Ammon's horn (tissue), 1 donor: ENCODE measurements at places on chromosomes 4 and X.
A peak's percentile ranks its signal among the peaks of the same experiment; 100 is the strongest.

DNA sequence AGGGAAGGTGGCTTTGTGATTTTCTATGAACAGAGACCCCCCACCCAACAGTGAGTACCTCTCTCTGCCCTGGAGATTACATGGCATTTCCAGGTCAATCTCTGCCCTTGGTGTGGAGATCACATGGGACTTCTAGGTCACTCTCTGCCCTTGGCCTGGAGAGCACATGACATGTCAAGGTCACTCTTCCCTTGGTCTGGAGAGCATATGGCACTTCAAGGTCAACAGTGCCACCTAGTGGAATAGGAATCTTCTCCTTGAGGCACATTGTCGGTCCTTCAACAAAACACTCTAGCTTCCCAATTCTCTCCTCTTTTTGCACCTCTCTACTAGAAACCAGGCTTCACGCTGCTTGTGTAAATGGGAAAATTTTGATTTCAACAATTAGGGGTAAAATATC lies 66.2 kb upstream of the TACR3 start:
- peak; percentile 4 for DNase-seq

GRCh38 chrX:46961097-46961496 lies 48.9 kb downstream of the JADE3 start:
- no peak for DNase-seq

DNA sequence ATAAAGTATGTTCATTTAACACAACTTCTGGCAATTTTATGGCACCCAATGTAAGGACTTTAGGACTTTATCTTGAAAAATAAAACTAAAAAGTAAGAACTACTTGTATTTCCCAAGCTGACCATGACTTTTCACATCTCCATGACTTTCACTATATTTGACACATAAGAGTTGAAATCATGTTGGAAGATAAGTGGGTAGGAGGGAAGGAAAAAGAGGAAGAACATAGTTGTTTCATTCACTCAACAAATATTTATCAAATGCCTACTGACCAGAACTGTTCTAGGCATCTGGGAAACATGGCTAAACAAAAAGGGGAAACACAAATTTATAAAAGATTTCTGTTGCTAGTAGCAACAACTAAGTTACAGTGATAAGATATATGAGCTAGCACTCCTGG lies 16.0 kb downstream of the SCLT1 start:
- no peak for DNase-seq

DNA sequence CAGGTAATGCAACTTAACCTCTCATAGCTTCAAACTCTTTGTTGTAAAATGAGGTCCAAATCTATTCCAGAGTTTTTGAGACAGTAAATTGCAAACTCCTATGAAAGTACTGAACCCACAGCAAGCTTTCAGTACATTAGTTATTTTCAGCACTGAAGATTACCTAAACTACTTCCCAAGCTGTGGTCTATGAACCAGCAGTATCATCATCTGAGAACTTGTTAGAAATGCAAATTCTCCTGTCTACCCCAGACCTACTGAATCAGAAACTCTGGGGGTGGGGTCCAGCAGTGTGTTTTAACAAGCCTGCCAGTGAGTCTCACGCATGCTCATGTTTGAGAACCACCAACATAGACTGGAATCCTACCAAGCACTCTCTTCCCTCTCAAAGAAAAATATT lies 5.7 kb upstream of the CASP6 start:
- DNase-seq, result no peak

GRCh38 chrX:2901367-2902036 lies 27.6 kb downstream of the ARSD start:
- no peak for DNase-seq

GRCh38 chr4:100981447-100982204 lies 365.7 kb downstream of the PPP3CA start:
- DNase-seq, result peak; percentile 20

DNA sequence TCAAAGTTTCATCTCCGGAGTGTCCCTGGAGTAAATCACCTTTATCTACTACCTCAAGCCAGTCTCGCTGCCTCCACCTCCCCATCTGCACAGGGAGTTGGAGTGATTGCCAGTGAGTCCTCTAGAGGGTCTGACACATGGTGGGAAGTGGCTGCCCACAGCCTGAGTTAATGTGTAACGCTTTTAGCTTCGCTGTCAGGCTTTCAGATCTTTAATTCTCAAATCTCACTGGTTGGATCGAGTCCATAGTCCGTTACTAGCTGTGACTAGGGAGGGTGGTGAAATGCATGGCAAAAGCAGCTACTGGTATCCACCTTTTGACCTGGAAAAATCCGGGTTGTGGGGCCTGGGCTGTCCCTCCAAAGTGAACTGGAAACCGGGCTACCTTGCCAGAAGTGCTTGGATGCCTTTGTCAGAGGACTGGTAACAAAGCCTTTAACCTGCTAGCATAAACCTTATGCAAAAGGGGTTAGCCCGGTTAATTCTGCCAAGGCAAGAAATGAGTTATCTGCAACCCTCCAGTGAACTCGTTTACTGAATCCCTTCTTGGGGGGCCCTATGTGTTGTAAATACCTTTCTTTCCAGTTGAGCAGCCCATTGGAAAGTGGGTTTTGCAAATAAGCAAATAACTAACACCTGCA lies 5.1 kb upstream of the WDR1 start:
- no peak for DNase-seq

DNA sequence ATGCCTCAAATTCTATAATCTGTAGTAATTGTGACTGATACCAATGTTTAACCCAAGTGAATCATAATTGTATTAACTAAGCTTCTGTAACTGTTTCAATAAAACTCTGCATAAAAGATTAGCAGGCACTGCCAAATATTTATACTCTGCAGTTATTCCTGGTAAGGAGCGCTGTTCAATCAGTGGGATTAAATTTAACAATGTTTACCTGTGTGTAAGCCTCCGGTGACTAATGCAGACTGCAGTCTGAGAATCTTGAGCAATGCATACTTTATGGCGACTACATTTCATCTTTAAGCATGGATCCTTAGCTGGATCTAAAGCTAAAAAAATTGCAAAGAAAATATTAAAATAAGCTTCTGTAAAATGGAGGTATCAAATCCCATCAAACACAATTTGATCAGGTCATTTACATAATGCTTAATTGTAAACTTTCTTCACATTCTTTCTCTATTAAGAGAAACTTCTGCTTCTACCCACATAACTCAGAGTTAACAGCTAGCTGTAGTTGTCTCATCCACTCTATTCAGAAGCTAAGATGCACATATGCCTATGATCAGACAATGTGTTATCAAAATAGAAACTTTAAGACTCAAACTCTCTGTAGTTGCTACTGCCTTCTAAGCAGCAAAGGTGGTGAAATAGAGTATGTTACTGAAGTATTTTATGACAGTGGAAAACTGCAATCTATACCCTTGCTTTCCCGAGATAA lies 234.0 kb downstream of the SPOCK3 start:
- no peak for DNase-seq

GRCh38 chr4:137267024-137267423 lies 265.3 kb downstream of the PCDH18 start:
- DNase-seq, result no peak

- DNase-seq, result no peak
Observed at GRCh38 chr4:181477591-181477990, 765.6 kb upstream of the TENM3 start.

- DNase-seq, result no peak
Observed at GRCh38 chr4:47195706-47196105, 164.3 kb downstream of the GABRB1 start.

DNA sequence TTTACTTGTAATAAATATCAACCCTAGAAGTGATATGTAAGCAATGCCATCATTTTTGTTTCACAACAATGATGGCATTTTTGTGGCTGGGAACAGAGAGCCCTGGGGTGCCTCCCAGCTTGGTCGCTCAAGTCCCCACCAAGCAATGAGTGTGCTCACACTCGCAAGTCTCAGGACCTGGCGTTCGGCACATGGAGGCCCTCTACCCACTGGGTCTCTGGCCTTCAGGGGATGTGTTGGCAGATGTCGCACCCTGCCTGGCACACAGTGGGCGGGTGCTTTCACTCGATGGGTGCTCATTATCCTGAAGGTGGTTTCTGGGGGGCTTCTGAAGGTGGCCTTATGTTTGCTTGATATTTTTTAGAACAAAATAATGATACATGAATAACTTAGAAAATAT lies 74.7 kb upstream of the STS start:
- DNase-seq, result no peak

DNA sequence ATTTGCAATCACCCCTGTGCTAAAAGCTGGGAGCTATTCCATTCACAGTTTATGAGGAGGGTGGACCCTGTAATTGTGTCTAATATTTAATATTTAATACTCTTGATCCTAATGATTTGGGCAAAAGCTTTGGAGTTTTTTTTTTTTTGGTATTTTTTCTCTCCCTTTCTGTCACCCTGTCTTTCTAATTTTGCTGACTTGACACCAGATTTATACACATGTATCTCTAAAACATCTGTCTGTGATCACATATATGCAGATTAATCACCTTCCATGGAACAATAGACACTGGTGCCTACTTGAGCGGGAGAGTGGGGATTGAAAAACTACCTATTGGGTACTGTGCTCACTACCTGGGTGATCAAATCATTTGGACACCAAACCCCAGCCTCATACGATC lies 18.7 kb upstream of the ANTXR2 start:
- no peak for DNase-seq

DNA sequence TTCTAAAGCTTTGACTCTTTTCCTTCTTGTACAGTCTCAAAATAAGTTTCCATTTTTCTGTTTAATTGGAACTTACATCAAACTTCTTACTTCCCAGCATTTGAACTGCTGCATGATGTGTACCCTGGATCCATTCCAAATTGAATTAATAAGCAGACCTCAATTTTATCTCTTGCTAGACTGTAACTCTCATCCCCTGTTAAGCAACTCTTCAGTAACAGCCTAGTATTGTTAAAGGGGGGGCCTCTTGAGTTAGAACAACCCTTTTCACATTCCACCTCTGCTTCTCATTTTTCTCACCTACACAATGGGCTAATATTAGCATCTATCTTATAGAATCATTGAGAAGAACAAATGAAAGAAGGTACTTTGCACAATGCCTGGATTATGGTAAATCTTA lies 169.4 kb downstream of the IL1RAPL1 start:
- no peak for DNase-seq
